Heart left ventricle (tissue), 16 donors: ENCODE measurements at places on chromosomes 16 and 17. TPM values are rescaled to one million over a fixed set of nuclear protein-coding genes. Genes with fewer than 3 reads are reported as not detected.

XAF1 gene
- polyA plus RNA-seq = 12.1 TPM

SLC6A4 gene
- 0.04 TPM for polyA plus RNA-seq

DNA sequence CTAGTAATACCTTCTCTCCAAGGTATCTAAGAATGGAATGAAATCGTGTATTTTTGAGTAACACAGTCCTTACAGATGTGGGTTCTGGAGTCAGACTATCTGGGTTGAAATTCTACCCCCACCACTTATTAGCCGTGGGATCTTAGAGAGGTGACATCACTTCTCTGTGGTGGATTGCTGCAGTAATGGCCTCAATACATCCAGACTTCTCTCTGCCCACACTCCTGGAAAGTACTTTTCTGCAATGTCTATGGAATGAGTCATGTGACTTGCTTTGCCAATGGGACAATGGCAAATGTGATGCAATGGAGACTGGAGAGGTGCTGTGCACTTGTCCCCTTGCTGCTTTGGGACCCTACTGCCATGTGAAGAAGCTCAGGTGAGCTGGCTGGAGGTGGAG lies 418.2 kb downstream of the HAPSTR1 start:
- DNase-seq = no peak

SPATA32 gene
- polyA plus RNA-seq = not detected

DNA sequence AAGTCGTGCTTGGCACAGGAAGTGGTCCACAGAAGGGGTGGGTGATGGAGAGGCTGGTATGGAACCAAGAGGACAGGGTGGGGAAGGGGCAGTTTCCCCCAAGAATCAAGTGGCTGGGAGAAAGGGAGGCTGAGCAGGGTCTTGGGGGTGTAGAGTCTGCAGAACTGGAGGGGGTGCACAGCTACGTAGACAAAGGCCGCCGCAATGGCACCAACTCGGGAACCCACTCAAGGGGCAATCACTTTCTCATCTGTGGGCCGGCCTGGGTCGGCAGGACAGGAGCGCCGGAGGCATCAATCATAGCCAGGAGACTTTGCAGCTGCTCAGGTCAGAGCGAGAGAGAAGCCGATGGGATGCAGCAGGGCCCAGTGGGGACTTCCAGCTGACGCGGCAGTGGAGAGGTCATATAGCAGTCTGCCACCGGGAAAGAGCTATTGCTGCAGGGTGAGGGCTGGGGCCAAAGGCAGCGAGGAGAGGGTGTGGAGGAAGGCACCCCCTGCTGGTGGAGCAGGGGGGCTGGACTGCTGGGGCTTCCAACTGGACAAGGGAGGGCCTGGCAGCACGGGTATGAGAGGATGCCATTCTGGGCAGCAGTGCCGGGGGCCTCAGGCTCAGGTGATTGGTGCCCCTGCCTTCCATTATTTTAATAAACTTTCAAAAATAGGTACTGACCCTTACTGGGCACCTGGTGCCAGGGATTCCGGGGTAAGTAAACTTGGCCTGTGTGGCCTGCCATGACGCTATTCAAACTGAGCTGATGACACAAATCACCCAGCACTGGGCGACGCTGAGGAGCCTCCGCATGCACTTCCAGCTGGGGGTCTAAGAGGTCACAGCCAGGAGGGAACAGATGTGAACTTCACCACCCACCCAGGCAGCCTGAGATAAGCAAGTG lies 52.5 kb upstream of the MTSS2 start:
- DNase-seq = peak; percentile 82

PRKCB gene
- polyA plus RNA-seq = 0.30 TPM

GRCh38 chr17:2403044-2403443 lies 2.2 kb upstream of the MNT start:
- DNase-seq = no peak

KRT13 gene
- polyA plus RNA-seq = not detected

GRCh38 chr17:2138318-2138717 lies 83.4 kb downstream of the HIC1 start:
- DNase-seq = no peak

HNF1B gene
- polyA plus RNA-seq = not detected

GRCh38 chr17:82390860-82391435 lies 19.4 kb downstream of the UTS2R start:
- no peak for DNase-seq

DNA sequence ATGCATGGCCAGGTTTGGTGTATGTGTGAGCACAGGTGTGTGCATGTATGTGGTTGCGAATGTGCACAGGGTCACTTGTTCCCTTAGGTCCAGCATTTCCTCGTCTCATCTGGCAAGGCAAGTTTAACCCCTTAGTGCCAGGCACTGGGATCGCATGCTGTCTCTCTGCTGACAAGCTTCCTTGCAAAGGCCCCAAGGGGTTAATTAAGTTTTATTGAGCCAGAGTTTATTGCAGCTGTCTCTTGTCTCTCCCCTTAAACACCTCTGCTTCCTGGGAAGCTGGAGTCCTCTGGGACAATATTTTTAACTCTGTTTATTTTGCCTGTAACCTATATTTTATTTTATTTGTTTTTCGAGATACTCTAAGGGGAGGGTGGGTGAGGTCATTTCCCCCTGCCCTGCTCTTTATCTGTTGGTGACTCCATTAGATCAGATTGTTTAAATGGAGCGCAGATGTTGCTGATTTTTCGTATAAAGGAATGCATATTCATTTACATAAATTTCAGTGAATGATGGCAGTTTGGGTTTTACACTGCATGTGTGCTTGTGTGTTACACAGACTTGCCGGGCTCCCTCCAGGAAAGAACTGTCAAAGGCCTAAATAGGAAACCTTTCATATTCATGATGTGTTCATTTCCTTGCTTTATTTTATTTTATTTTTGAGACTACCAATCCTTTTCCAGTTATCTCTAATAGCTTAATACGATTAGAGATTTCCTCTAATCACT lies 99.7 kb downstream of the CBLN1 start:
- DNase-seq = no peak

DNA sequence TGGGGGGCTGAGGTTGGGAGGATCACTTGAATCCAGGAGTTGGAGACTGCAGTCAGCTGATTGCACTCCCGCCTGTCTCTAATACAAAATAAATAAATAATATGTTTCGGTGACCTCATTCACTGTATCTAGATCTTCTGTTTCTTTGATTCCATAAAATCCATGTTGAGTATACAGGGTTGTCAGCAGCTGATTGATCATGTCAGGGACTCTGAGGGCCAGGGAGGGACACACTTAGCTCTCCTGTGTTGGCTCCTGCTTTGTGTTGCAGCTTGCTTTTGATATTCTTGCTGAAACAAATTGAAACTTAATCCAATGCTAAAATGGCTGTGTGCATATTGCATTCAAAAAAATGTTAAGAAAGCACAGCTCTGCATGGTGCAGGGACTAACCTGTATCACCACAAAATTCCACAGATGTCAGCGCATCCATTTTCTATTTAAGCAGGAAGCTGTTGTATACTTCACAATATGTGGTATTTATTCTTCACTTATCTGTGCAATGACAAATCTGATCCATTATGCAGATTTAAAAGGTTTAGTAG lies 454.5 kb downstream of the CDH11 start:
- DNase-seq = no peak

DNA sequence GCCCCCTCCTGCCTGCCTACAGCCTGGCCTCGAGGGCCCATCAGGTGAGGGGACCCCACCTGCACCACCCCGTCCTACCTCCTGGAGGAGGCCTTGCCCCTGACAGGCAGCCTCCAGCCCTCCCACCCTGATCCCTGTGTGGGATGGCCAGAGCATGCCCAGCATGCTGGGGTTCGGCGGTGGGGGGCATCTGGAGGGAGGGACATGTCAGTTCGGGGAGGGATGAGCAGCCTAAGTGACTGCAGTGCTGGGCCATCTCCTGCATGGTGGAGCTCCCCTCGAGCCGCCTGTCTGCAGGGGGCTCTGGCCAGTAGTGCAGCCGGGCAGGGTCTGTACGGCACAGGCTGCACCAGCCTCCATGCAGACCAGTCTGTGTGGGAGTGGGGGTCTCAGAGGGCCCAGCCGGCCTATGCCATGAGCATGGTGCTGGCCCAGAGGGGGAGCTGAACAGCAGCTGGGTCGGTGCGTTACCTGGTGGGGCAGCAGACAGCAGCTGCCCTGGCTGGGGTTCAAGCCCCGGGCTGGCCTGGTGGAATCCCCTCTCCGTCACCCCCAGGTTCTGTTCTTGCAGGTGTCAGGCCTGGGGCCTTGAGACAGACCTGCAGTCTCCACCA lies 4.0 kb upstream of the RNPS1 start:
- no peak for DNase-seq

MT1F gene
- polyA plus RNA-seq = 1.4 TPM

- DNase-seq = no peak
Observed at GRCh38 chr17:12821376-12821940, 32.2 kb downstream of the ARHGAP44 start.

- no peak for DNase-seq
Observed at GRCh38 chr17:10724546-10725195, 5.2 kb downstream of the TMEM220 start.

- no peak for DNase-seq
Observed at GRCh38 chr17:80604009-80604669, 59.5 kb downstream of the RPTOR start.

CHTF18 gene
- 3.9 TPM for polyA plus RNA-seq

DNA sequence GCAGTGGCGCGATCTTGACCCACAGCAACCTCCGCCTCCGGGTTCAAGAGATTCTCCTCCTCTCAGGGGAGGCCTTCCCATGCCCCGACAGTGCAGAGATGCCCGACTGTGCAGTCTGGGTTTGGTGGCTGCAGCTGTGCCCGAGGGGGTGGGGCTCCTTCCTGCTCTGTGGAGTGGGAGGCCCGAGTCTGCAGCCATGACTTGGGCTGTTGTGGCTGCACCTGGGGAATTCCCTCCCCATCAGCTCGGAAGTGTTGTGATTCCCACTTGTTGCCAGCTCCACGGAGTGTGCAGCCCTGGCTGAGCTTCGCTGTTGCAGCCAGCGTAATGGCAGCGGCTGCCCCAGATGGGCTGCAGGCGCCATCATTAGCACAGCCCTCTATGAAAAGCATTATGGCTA lies 66.4 kb upstream of the SMIM36 start:
- peak; percentile 37 for DNase-seq

DNA sequence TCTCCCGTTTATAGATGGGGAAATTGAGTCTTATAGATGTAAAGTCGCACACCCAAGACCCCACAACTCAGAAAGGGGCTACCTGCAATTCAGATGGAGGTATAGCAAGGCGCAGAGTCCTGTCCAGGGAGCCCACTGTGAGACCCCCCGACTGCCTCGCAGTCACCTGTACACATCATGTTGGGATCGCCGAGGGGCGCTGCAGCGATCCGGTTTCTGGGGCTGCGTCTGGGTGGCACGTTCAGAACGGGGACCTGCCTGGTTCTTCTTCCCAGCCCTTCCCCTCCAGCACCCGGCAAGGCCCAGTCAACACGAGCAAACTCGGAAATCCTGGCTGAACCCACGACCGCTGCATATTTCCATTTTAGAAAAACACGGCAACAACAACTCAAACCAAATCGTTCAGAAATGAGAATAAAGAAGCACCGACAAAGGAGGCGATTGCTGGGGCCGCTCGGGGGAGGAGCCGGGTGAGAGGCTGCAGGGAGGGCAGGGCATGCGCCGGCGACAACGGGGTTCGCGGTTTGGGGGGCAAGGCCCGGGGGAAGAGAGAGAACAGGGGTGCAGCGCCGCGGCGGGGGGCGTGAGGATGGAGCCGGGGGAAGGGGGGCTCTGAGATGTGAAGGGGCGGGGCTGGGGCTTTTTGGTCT lies 643 bp downstream of the HSDL1 start:
- peak; percentile 45 for DNase-seq

GRCh38 chr16:1530883-1531637 lies 2.4 kb upstream of the TMEM204 start:
- DNase-seq = peak; percentile 84

- no peak for DNase-seq
Observed at GRCh38 chr16:83231729-83232128, 576.0 kb upstream of the HSBP1 start.

GRCh38 chr17:1203967-1204291 lies 24.1 kb upstream of the ABR start:
- DNase-seq = no peak

DNA sequence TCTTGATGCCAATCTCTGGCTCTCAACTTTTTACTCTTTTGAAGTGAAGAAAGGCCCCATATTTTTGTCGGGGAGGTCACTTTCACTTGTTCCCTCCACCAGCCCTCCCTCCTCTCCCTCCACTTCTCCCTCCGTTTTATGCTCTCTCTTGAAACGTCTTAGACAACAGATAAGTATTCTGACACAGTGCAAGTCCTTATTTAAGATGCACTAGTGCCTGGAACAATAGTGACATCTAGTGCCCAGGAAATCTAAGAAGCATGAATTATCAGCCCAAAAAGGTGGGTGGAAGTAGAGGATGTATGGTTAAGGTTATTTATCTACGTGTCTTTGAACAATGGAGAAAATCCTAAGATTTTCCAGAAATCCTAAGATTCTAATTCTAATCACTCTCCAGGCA lies 17.9 kb downstream of the PSME3IP1 start:
- no peak for DNase-seq

DNA sequence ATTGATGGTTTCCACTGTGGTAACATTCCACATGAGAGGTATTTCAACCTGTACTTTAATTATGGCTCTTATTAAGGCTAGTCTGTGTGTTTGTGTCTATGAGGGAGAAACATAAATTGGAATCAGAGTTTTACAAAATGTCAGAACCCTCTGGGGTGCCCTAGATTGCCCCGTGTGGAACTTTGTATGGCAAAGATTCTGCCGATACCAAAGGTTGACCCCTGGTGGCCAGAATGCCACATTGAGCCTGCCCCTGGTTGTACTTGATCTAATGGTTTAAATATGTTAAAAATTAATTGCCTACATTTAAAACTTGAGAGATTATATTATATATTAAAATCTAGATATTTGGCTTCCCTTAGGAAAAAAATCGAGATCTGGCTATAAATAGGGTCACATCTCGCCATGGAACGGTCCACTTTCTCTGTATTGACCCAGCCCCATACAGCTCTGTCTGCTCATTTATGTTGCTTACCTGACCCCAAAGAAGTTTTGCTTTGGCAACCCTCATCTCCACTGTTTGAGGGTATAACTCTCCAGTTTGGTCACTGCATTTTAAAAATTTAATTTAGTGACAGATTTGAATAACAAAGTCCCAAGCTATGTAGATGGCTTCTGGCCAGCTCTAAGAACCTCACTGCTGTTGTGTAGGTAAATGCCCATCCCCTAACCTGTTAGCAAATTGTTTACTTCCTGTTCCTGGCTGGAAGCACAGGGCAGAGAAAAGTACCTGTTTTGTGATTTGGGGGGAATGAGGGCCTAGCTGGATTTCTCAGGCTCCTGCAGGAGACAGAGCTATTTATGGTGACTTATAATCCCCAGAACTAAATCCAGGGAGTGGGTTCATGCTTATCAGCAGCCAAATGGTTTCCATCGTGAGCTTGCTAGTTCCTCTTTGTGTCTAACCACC lies 95.0 kb downstream of the PLCG2 start:
- peak; percentile 41 for DNase-seq

DNA sequence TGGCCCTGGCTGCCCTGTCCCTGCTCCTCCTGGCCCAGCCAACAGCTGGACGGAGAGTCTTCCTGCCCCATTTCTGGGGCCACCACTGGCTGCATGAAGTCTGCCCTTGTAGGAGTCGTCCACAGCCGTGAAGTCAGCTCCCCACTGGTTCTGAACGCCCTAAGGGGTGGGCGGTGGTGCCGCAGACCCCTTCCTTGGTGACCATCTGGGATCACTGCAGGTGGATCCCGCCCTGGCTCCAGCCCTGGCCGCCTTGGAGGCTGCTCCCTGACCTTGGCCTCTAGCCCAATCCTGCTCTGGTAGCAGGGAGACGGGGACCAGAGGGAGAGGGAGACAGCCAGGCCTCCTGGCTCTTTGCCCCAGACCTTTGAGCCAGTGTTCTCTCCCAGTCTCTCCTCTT lies 35.4 kb downstream of the MGAT5B start:
- DNase-seq = no peak

KRTAP4-1 gene
- polyA plus RNA-seq = not detected
